ENCODE measurements at places on chromosomes 4 and X.

GRCh38 chrX:107678957-107679740, 50.8 kb downstream of the PRPS1 start:
- DNase-seq: no peak

DNA sequence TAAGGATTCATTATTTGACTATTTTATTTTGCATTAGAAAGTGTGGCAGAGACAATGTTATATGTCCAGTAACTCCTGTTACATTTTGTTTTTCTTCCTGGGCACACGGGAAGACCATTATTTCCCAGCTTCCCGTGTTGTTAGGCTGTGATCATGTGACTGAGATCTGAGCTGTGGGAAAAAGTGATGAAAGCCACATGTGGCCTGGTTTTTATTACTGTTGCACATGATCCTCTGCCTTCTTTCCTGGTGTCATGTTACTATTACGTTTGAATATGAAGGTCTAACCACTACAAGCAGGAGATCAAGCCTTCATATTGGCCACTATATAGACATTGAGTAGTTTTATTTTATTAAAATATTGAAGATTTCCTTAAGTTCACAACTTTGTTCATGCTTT, 28.2 kb upstream of the MID1 start:
- no peak for DNase-seq

GRCh38 chr4:42627885-42628646, 28.8 kb downstream of the ATP8A1 start:
- no peak for DNase-seq

GRCh38 chr4:7300711-7301095, 108.4 kb downstream of the SORCS2 start:
- no peak for DNase-seq

GRCh38 chrX:44060221-44060620, 87.0 kb upstream of the NDP start:
- no peak for DNase-seq

- DNase-seq: no peak
Measured at GRCh38 chr4:119731146-119731742, 102.6 kb upstream of the PDE5A start.

DNA sequence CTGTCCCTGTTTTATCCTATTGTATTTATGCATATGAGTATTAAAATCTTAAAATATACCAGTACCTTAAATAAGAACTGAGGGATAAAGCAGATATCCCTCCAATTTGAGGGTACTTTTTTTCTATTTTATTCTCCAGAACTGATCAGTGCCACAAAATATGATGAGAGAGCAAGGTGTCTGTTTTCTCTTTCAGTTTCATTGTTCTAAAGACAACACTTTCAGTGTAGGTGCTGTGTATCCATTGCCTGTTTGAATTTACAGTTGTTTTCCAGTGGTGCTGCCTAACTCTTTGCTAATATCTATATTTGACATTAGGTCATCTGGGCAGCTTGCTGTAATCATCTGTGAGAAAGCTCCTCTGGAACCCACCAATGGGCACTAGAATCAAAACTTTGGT, 394.7 kb downstream of the IL1RAPL1 start:
- DNase-seq: no peak

DNA sequence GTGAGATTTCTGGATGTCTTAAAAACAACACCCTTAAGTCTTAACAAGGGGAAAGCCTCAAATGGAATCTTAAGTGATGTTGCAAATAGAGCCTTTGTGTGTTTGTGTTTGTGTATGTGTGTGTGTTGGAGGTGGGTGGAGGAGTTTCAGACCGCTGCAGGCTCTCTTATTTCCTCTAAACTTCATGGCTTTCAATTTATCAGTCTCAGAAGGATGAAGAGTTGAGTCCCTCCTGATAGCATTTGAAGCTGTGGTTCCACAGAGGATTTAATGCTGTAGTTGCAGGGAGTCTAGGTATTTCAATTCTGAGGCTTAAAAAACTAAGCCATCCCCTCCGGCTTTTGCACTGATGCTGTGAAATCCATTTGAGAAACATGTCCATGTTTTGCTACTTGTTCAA, 4.3 kb upstream of the AGA start:
- no peak for DNase-seq

DNA sequence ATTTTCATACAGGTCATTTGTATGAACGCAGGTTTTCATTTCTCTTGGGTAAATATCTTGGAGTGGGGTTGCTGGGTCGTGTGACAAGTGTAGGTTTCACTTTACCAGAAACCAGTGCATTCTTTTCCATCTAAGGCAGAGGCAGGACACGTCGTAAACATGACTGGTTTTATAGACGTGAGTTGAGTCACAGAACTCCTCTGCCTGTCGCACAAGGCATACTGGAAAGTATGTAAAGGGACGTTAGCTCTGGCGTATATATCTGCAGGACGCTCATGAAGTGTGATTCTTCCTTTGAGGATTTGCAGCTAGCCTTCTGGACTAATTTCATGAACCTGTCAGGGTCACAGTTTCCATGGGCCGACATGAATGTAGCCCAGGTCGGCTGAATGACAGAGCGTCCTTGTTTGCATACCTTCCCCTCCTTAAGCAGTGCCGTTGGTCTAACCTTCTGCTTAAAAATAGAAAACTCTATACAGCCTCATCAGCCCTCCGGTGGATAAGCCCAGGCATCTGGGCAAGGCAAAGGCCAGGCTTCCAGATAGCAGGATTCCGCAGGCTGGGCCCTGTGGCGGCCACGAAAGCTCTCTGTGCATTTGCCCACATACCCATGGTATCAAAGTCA, 106.0 kb downstream of the GPR143 start:
- DNase-seq: no peak

- DNase-seq: no peak
Measured at GRCh38 chrX:134004084-134004483, 18.7 kb upstream of the GPC3 start.

DNA sequence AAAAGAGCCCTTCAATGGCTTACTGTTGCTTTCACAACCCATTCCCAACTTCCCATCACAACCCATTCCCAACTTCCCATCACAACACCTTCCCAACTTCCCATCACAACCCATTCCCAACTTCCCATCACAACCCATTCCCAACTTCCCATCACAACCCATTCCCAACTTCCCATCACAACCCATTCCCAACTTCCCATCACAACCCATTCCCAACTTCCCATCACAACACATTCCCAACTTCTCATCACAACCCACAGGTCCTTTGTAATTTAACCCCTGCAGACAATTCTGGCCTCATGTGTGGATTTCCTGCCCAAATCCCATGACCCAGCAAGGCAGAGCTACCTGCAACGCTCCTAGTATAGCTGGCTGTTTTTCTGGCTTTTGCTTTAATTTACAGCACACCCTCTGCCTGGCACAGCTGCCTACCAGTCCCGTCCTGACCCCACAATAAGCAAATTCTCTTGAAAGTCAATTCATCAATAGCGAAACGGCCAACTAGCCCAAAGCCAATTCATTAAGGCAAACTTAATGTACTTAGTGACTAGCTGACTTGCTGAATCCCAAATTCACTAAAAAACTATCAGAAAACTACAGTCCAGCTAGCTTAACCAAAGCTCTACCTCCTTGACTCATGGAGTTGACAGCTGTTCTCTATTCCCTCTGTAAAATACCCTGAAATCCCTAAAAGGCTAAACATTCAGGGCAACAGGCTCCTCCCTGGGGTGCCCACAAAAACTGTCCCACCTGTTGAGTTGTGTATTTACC, 75.6 kb downstream of the AFAP1 start:
- DNase-seq: no peak

GRCh38 chrX:2627272-2627867, 63.7 kb upstream of the CD99 start:
- DNase-seq: peak; percentile 28

DNA sequence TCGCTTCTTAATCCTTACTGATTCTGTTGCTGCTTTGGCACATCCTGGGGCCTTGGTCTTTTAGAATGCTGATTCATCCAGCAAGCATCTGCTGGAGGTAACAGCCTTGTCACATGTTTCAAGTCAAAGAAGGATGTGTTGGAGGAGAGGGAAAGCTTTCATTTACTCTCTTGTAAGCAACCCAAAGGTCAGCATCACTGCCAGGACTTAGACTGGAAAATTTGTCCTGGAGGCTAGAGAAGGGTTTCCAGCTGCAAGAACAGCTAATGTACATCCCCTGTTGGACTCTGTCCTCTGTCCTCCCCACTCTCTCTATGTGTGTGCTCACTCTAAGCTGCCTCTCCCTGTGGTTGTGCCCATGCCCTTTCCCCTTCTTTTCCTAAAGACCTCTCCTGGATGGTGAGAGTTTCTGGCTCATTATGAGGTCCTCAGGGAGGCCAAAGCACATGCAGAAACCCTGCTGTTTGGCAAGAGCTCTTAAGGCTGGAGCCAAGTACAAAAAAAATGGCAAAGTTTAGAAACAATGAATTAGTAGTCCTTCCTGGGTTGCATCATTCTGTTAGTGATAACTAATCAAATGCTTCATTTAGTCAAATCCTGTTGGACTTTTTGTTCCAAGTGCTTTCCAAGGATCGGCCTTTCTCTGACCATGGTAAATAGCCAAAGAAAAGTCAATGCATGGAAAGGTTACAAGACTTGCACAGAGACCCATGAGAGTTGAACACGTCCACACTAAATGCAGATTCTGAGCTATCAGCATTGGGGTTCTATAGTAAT, 13.4 kb upstream of the SRPX start:
- DNase-seq: no peak

GRCh38 chrX:50813843-50814661, at the start of gene SHROOM4:
TSS of gene SHROOM4 (minus strand) at chrX:50814194. CDS start at chrX:50814018, 176 bp downstream.
- DNase-seq: peak; percentile 80

- no peak for DNase-seq
Measured at GRCh38 chr4:89762311-89762710, 74.7 kb downstream of the SNCA start.

GRCh38 chrX:39866229-39866628, 231.5 kb downstream of the BCOR start:
- peak; percentile 33 for DNase-seq

DNA sequence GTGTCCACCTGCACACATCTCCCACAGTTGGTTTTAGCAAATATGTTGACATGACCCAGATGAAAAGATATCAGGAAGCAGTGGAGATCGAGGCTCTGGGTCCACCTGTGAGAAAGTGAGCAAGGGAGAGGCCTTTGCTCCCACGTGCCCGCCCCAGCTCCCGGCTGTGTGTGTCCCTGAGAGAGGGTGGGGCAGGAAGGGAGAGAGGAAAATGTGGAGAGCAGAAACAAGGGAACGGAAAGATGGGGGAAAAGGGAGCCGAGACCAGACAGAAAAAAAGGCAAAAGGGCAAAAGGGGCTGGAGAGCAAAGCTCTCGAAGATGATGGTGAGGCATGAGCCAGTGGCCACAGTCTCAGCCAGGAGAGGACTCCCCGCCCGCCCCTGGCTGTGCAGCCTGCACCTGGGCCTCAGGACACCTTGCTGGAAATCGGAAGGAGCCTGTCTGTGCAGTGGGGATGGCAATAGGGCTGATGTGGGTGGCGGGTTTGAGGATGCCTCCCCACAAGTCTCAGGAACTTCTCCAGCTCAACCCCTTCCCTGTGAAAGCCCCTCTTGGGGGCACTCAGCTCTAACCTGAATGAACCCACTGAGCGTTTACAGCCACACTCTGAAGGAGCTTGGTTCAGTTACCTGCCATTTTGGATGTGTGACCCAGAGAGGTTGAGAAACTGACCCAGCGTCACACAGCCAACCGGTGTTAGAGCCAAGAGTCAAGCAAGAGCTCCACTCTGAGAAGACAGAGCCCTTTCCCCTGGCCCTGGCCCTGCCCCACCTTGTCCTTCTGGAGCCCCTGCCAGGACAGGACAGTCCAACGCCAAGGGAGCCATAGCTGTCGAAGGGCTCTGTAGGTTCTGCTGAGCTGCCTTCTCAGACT, 20.3 kb upstream of the MSX1 start:
- no peak for DNase-seq
